Naive thymus-derived CD4-positive, alpha-beta T cell (primary cell): ENCODE measurements at places on chromosomes 13 and 19. TPM values are rescaled to one million over a fixed set of nuclear protein-coding genes. Genes with fewer than 3 reads are reported as not detected.
A peak's percentile ranks its signal among the peaks of the same experiment; 100 is the strongest.

GRCh38 chr19:41882568-41883462 lies at the start of gene ARHGEF1:
TSS of gene ARHGEF1 (plus strand) at chr19:41883184. CDS start at chr19:41888083, 4,899 bp downstream.
- DNase-seq = peak; percentile 64
- H3K4me3 ChIP-seq = peak within 1 kb of the TSS; percentile 99
- peaks cover 40% of the 10 kb centered on the region for H3K4me1 ChIP-seq
- peak within 1 kb of the TSS; percentile 84 for H3K27ac ChIP-seq
- peaks cover 23% of the 10 kb centered on the region for H3K36me3 ChIP-seq

DNA sequence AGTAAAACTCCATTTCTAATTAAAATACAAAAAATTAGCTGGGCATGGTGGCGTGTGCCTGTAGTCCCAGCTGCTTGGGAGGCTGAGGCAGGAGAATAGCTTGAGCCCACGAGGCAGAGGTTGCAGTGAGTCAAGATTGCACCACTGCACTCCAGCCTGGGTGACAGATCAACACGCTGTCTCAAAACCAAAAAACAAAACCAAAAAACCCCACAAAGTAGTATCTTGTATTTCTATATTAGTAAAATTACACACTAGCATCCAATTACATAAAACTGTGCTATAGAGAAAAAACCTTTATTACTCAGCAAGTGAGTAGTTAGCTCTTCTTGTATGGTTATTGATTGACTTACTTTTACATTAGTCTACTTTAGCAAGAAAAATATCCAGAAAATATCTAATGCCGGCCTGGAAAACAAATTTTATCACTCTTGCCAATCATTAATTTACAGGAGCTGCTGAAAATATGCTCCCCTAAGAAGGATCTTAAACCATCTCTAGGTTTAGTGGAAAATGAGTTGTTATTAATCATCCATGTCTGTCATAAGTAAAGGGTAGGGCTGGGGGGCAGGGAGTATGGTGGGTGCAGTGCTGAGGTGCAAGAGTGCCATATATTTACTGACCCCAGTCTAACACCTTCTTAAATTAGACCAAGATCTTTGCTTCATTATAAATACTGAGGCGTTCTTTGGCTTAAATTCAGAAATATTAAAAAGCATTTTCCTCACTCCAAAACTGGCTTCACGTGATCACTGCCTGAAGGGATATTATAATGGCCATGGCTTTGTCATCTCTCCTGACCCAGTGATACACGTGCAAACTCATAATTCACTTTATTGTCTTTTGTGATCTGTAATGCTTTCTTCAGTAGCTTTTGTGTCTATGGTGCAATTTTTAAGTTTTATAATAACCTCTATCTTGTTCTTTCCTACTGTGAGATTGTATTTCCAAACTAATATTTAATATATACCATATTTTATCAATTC lies 44.1 kb downstream of the UBL3 start:
- H3K4me1 ChIP-seq = no peaks in the 10 kb centered on the region
- no peaks in the 10 kb centered on the region for H3K27me3 ChIP-seq
- H3K27ac ChIP-seq = no peak overlapping the region
- DNase-seq = no peak
- no peaks in the 10 kb centered on the region for H3K36me3 ChIP-seq

- H3K27me3 ChIP-seq = no peaks in the 10 kb centered on the region
- no peaks in the 10 kb centered on the region for H3K4me1 ChIP-seq
- no peak overlapping the region for H3K27ac ChIP-seq
- H3K36me3 ChIP-seq = no peaks in the 10 kb centered on the region
These were observed 320.8 kb upstream of the MAB21L1 start for GRCh38 chr13:35797244-35797643.

GRCh38 chr19:51407511-51408131 lies 9.8 kb downstream of the SIGLEC10 start:
- H3K4me1 ChIP-seq = no peaks in the 10 kb centered on the region
- peak; percentile 29 for DNase-seq
- H3K27ac ChIP-seq = no peak overlapping the region
- H3K27me3 ChIP-seq = no peaks in the 10 kb centered on the region
- H3K36me3 ChIP-seq = no peaks in the 10 kb centered on the region
- no peak overlapping the region for H3K4me3 ChIP-seq

The CA11 gene
- total RNA-seq = 18.7 TPM

The ZNF146 gene
- total RNA-seq = 74.7 TPM

The FLT1 gene
- 2.4 TPM for total RNA-seq

The MIDN gene
- 102 TPM for total RNA-seq
